ENCODE measurements at places on chromosomes 1 and 21.

DNA sequence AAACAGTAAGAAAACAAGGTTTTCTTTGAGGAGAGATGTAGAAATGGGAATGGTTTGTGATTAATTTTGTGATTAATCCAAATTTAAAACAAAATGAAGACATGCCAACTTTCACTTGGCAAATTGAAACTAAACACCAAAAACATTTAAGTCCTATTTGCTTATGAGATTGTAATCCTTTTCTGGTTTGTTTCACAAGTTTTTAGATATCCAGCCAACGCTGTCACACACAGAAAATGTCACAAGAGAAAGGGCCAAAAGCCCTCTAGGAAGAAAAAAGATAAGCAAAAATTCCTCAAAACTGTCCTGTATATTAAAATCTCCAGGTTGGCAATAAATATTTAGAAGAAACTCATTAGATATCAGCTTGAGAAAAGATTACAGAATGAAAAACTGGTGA is 2.5 kb downstream of the USH2A start:
- DNase-seq, result no peak

- DNase-seq, result no peak
These were observed 38.8 kb upstream of the GPR153 start for GRCh38 chr1:6299557-6300165.

- no peak for DNase-seq
These were observed 88.9 kb upstream of the COL11A1 start for GRCh38 chr1:103197216-103197615.

DNA sequence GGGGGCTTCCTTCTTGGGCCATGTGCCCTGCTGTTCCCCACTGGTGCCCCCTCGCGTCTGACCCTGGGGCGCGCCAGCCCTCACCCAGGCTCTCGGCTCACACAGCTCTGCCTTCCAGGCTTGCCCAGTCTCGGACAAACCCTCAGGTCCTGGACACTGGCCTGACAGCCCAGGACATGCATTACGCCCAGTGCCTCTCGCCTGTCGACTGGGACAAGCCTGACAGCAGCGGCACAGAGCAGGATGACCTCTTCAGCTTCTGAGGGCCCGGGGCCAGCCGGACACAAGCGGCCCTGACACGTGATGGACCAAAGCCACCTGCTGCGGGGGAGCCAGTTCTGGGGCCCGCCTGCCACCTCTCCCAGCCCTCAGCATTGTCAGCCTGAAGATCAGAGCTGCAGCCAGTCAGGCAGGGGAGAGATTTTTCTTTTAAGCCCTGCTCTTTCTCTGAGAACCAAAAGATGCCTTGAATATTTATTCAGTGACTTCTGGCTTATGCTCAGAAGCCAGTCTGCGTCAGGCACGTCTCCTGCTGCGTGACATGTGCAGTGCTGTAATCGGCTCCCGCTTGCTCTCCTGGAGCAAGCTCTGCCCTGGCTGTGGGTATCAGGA is 23.4 kb downstream of the LDLRAP1 start:
- no peak for DNase-seq
